ENCODE measurements at places on chromosomes 2 and 18. TPM values are rescaled to one million over a fixed set of nuclear protein-coding genes. Genes with fewer than 3 reads are reported as not detected.
A peak's percentile ranks its signal among the peaks of the same experiment; 100 is the strongest.

PTMA gene
- total RNA-seq = 316 TPM

ZSWIM2 gene
- total RNA-seq = not detected

CAPN14 gene
- total RNA-seq = 0.18 TPM

PTPRN gene
- total RNA-seq = not detected

GPR155 gene
- total RNA-seq = 15.5 TPM

COA5 gene
- total RNA-seq = 30.4 TPM

IL36RN gene
- total RNA-seq = not detected

PRR30 gene
- total RNA-seq = not detected

CROCC2 gene
- total RNA-seq = 0.03 TPM

- DNase-seq = no peak
Observed at GRCh38 chr2:5834501-5834900, 142.3 kb downstream of the SOX11 start.

DNA sequence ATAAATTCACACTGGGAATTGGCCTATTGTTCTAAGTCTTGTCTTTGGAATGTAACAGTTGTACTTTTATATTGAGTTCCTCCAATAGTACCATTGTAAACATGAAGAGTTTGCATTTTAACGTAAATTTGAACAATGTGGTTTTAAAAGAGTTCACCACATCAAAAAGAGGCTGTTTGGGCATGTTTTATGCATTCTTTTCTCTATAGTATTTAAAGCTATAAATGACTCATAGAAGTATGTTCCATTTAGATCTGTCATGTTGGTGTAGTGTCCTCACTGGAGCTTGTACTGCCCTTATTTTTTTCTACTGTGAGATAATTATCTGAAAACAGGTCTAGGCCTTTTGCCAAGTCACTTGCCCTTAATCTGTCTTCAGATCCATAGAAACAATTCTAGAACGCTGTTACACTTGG lies 141.9 kb downstream of the RHBDD1 start:
- no peak for DNase-seq

DNA sequence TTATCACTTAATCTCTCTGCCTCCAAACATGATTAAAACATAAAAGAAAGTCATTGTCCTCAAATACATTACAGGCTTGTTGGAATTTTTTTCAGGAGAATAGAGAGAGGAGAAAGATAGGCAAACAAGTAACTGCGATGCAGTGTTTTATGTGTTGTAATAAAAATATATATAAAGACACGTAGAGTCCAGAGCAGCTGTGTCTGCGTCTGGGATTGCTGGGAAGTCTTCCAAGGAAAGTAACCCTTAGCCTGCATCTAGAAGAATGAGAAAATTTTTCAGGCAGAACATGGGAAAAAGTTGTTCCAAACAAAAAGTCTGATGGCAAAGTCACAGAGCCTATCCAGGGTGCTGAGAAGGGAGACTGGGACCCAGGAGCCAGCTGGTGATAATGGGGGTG lies 91.8 kb upstream of the ST6GAL2 start:
- DNase-seq = no peak

DNA sequence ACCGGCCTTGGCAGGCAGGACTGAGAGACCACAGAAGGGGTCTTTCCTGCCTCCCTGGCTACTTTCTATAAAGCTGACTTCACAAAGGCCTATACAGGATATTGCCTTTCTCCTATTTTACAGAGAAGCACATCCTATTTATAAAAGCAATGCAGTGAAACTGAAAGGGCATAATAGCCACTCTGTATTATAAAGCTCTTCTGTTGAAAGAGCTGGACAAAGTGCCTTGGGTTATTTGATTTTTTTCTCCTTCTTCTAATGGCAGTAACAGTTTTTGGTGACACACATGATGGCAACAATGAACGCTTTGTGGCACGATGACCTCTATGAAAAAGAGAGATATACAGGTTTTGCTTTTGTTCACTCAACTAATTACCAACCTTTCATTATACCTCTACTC lies 281.1 kb downstream of the ZNF516 start:
- no peak for DNase-seq

GRCh38 chr2:148876202-148876594 lies 1.2 kb downstream of the KIF5C start:
- no peak for DNase-seq

DNA sequence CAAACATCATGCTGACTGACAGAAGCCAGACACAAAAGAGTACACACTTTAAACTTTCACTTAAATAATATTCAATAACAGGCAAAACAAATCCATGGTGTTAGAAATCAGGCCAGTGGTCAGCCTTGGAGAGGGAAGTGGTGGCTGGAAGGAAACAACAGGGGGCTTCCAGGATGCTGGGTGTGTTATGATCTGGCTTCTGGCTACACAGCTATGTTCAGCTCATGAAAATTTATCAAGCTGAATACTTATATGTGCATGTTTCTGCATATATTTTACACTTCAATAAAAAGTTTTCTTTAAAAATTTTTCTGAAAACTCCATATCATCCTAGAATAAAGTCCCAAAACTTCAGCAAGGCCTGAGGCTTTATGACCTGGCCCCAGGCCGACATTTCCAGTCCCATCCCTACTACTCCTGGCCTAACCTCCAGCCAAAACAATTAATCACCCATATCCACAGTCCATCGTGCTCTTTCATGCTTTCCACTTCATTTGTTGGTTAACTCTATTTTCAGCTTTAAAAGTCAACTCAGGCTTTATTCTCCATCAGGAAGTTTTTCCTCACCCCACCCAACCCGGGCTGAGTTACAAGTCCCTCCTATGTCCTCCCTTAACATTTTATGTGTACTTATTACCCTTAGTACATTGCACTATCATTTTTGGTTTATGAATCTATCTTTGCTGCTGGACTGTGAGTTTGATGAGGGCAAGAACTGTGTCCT lies 27.9 kb upstream of the SPTBN1 start:
- peak; percentile 85 for DNase-seq

- DNase-seq = no peak
Observed at GRCh38 chr2:107002735-107003134, 116.8 kb upstream of the ST6GAL2 start.

- DNase-seq = peak; percentile 29
Observed at GRCh38 chr2:233462826-233463470, 103.6 kb downstream of the USP40 start.

DNA sequence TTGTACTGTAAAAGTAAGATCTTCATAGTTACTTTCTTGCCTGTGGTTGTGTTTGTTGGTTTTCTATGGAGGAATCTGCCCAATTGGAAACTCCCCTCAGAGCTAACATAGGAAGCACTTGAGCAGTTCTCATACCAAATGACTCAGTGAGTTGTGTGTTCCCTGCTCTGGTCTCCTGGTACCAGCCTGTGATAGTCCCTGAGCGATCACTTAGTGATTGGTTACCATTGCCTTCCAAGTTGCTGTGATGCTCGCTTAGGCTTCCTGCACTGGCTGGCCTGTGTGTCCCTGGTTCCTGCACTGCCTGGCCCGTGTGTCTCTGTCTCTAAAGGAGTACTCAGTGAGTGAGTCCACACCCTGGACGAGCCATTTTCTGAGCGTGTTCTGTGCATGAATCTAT lies 133.0 kb downstream of the MAP4K4 start:
- no peak for DNase-seq

DNA sequence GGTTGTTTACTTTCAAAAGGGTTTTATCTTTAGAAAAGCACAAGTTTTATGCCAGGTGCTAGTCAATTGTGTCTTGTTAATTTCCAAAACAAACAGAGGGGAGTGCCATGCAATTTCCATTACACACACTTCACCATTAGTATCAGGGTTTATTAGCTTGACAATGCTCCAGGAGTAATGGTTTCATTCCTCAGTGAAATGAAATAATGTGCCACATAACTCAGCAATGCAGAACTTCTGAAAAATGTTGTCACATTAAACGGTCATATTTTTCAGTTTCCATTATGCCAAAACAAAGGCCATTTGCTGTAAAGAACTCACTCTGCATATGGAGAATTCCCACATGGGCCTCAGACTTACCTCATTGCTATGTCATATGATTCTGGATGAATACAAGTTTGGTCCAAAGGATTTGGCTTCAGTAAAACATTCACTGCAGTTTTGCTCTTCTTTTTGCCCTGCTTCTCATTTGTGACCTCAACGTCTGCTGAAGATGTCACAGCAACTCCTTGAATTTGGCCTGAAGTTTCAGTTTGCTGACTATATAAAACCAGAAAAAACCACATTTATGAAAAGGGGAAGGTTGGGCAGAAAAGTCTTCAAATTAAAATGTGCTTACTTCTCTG lies 198.2 kb downstream of the SRBD1 start:
- no peak for DNase-seq

- no peak for DNase-seq
Observed at GRCh38 chr2:138493334-138493733, 8.2 kb upstream of the SPOPL start.

DNA sequence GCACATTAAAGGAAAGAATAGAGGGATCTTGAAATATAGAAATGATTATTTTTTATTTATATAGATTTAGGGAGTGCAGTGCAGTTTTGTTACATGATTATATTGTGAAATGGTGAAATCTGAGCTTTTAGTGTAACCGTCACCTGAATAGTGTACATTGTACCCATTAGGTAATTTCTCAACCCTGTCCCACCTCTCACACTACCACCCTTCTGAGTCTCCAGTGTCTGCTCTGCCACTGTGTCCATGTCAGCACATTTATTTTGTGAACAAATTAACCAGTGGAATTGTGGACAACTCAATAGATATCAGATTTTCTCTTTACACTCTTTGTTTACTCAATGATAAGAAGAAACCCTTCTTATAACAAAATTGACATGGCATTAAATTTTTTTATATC lies 24.2 kb downstream of the APLF start:
- DNase-seq = no peak

DNA sequence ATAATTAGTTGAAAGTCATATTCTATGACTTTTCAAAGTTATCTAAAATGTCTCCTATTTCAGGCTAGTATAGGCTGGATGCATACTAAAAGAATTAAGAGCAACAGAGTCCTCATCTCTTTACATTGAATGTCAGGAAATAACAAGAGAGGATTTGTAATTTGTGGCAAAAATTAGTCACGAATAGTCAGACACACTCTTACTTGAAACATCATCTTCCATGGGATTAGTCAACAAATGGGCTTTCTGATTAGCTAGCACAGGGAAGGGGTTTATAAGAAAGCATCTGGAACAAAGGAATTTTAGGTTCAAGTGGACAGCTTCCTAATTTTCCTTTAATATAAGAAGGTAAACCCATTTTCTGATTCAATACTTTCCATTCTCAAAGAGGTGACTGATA lies 330.3 kb upstream of the MEX3C start:
- no peak for DNase-seq

DNA sequence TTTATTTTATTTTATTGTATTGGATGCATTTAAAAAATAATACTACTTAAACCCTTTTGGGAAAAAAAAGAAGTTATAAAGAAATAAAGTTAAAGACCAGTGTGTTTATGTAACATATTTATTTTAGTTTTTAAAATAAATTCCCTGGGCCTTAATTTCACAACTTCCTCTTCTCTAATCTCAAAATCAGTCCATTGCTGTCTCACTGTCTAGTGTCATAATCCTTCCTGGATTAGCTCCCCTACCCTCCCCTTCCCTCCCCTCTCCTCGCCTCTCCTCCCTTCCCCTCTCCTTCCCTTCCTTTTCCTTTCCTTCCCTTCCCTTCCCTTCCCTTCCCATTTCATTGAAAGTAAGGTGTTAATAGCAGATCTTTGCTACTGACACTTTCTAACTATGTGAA lies 40.3 kb upstream of the ZEB2 start:
- no peak for DNase-seq

DNA sequence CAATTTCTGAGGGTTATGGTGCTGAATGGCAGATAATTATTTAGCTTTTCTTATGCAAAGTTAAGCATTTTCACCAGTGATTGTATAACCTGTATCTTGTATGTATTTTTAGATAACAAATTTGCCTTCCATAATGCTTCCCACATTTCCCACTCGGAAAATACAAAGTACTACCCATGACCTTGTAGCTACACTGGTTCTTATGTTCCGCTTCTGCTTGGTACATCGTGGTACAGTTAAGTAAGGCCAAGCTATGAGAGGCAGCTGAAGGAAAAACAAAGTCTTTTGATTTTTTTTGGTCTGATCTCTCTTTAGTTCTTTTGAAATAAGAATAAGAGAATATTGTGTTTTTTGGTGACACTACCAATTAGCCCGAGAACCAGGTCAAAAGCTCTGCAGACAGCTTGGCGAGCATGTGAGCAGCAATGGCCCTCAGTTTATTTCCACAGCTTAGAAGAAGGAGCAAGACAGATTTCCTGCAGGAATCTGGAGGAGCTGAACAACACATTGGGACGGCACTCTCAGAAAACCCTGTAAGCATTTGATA lies 26.8 kb downstream of the SH3YL1 start:
- no peak for DNase-seq

DNA sequence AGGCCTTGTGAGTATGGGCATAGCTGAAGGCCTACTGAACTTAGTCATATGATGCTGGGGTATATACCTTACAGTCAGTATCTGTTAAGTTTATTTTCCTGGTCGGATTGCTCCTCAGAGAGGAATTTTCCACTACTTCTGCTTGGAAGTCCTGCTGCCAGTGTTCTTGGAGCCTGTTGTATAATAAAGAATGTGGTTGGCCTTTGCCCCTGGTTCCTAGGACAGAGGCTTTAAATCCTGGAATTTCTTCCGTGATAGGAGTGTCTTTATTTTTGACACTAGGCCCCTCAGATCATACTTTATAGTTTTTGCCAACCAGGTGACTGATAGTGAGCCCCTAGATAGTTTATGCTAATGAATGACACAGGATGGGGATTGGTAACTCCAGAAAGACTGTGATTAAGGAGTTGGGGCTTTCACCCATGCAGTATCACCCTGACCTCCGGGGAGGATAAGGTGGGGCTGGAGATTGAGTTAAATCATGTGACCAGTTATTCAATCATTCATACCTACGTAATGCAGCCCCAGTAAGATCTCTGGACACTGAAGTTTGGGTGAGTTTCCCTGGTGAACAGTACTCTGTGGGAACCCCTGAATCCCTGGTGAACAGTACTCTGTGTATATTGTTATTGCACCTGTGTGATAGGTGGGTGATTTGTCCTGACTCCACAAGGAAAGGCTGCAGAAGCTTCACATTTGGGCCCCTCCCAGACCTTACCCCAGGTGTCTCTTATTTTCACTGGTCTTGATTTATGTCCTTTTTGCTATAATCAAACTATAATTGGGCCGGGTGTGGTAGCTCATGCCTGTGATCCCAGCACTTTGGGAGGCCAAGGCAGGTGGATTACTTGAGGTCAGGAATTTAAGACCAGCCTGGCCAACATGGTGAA lies 56.9 kb downstream of the COMMD1 start:
- no peak for DNase-seq

DNA sequence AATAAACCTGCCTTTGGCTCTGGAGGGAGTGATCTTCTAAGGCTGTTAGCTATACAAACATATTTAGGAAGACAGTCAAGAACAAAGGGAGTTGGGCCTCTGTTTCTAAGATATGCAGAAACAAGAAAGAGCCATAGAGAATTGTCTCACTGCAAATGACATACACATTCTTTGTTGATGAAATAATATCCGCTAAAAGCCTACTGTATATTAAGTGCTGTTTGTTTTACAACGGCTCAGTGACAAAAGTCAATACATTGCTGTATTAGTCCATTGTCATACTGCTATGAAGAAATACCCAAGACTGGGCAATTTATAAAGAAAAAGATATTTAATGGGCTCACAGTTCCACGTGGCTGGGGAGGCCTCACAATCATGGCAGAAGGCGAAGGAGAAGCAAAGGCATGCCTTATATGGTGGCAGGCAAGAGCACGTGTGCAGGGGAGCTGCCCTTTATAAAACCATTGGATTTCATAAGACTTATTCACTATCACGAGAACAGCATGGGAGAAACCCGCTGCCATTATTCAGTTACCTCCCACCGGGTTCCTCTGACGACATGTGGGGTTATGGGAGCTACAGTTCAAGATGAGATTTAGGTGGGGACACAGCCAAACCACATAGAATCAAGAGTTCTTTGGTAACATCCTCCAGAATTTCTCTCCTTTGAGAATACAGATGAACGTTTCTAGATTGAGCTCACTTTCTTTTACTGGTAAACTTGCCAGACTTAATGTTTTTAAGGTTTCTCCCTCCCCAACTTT lies 157.8 kb downstream of the PIK3C3 start:
- no peak for DNase-seq
